ENCODE measurements at places on chromosomes 1 and 21.

DNA sequence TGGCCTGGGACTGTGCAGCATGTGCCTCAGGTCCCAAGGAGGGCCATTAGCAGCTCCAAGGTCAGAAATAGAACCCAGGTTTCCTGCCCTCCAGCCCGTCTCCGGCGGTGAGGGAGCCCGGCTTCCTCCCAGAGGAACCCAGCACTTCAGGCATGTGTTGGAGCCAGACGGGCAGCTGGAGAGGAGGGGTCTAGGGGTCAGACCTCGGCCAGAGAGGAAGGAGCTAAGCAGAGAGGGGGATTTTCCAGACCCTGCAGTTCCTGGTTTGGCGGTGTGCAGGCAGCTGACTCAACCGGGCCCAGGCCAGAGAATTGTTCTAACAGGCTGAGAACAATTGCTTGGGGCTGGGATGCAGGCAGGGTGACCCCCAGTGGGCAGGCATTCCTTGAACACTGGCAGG, 37.1 kb downstream of the HSPG2 start:
- no peak for DNase-seq

DNA sequence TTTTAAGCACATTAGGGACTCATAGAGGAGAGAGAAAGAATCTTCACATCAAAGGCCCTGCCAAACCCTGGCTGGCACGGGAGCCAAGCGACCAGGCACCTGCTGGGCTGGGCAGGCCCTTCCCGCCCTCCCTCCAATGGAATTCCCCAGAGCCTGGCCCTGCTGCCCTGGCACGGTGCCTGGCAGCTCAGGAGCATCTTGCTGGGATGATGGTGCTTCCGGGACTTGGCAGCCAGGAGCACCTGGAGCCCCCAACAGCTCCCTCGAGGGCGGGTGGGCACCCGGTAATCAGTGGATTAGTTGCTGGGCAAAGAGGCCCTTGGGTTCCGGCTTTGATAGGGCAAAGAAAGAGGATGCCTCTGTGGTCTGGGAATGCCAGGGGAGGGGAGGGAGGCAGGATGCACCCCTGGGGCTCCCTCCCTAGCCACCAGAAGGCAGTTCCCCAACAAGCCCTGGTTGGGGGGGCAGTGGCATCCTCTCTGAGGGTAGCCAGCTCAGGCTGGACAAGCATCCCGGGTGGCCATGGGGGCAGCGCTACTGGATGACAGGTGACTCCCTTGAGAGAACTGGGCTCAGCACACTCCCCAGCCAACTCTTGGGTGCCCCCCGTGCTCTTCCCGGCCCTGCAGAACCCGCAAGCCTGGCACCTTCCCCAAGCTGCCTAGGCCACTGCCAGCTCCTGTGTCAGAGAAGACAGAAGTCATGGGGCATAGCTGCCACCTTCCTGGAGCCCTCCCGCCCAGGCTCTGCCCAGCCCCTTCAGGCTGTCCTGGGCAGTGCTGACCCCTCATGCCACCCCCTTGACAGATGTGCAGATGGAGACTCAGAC, 26.4 kb downstream of the KRTAP10-1 start:
- peak; percentile 82 for DNase-seq

DNA sequence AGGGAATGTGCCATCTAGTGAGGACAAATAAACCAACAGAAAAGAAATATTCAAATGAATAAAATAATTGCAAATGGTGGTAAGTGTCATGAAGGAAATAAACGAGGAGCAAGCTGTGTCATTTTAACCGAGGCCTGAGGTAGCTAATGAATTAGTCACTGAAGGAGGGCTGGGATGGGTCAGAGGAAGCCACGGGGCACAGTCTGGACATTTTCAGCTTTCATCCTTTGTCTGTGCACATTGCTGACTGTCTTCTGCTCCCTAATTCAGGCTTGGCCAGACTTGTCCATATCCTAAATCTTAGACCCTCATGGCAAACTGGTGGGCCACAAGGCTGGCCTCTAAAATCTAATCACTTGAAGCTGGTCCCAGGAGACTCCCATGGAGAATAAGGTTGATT, 138.4 kb downstream of the RHOU start:
- no peak for DNase-seq

GRCh38 chr1:228147151-228147693, 2.5 kb upstream of the GJC2 start:
- no peak for DNase-seq

GRCh38 chr1:181445436-181445835, 37.9 kb upstream of the CACNA1E start:
- no peak for DNase-seq

- DNase-seq: no peak
Observed at GRCh38 chr1:197399755-197400521, 131.9 kb downstream of the CRB1 start.

DNA sequence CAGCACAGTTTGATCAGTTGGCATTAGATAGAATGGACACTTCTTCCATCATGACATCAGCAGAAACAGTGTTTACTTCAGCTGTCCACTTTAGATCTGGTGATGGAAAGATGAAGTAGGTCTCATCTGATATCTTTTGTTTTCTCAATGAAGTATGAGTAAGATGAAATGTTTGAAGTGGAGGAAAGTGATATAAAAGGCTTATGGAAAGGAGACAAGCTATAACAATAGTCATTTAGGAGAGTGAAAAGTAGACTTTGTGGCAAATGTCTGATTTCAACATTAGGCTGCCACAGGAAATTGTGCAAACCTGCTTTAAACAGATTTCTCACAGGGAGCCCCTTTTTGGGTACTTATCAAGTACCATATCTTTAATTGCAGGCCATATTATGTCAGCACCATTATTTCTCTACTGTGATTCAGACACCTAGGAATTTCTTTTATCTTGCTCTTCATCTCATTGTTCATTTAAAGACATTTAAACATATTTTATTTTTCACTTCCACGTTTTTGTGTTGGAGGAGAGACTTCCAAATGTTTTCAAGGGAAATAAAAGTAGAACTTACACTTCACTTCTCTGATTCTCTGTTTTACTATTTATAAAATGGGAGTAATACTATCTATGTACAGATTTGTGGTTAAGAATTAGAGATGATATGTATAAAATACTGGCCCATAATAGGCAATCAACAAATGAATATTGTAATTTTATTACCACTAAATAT, 18.1 kb downstream of the PDC start:
- no peak for DNase-seq

GRCh38 chr1:192497214-192497794, 78.3 kb upstream of the RGS1 start:
- no peak for DNase-seq

DNA sequence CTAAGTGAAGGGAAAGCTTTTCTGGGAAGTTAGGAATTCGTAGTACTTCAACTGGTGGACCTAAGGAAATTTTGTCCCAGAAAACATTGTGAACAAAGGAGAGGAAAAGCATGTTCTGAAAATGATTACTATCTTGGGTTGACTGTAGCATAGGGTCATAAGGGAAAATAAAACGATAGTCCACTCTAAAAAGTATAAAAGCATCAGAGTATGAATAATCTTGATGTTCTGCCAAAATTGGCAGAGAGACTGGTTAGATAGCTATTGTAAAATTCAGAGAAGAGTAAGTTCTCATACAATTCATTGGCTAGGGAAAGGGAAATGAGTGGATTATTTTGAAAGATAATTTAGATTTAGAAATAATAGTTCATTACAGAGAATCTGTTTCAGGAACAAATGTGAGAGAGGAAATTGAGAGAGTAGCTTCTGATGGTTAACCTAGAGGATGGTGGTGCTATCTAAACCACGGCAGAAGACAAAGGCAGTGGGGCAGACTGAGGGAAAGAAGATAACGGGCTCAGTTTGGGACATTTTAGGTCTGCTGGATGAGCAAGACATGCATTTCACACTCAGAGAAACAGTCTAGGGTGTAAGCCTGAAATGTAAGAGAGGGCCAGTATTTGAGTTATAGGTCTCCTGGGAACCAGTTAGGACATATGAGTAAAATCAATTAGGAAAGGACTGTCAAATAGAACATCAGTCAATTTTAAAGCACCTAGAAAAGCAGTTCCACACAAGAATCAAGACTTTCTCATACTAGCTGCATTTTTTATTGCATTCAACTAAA, 799.3 kb upstream of the CXADR start:
- no peak for DNase-seq

DNA sequence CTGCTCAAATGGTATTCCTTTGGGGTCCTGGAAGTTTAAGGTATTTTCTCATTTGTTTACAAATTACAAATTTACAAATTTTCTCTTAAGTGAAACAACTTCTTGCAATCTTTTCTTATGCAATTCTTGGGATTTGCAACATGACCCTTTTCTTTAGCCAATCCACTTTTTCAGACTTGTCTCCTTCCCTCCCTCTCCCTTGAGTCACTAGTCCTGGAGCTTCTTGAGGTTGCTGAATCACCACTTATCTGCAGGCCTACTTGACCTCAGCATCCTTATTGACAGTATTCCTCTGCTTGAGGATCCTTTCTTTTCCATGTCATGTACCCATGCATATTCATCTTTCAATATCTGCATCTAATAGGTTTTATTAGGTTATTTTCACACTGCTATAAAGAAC, 302.8 kb upstream of the ADAMTS5 start:
- DNase-seq: no peak

DNA sequence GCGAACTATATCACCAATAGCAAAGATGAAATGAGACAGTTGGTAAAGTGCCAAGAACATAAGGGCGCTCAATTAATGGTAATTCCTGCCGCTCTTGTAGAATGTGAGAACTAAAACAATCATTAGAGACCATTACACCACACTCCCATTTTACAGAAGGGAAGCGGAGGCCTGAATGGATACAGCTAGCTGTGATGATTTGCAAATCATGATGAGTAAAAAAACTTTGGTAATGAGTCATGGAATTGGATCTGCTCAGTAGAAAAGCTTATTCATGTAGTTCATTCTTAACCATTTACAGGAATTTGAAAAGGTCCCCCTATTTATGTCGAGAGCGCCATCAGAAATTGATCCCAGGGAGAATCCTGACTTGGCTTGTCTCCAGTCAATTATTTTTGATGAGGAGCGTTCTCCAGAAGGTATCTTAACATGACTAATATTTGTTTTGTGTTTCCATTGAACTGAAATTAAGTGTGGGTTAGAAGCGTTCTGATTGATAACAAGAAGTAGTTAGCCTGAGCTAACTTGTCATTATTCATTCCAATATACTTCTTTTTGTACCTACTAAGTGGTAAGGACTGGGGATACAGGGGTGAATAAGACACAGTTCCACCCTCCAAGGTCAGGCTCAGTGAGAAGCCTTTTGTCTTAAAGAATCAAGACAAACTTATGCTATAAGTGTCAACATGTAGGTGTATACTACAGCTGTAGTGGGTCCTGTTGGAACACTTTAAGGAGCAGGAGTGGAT, 812 bp downstream of the TTC4 start:
- DNase-seq: no peak

DNA sequence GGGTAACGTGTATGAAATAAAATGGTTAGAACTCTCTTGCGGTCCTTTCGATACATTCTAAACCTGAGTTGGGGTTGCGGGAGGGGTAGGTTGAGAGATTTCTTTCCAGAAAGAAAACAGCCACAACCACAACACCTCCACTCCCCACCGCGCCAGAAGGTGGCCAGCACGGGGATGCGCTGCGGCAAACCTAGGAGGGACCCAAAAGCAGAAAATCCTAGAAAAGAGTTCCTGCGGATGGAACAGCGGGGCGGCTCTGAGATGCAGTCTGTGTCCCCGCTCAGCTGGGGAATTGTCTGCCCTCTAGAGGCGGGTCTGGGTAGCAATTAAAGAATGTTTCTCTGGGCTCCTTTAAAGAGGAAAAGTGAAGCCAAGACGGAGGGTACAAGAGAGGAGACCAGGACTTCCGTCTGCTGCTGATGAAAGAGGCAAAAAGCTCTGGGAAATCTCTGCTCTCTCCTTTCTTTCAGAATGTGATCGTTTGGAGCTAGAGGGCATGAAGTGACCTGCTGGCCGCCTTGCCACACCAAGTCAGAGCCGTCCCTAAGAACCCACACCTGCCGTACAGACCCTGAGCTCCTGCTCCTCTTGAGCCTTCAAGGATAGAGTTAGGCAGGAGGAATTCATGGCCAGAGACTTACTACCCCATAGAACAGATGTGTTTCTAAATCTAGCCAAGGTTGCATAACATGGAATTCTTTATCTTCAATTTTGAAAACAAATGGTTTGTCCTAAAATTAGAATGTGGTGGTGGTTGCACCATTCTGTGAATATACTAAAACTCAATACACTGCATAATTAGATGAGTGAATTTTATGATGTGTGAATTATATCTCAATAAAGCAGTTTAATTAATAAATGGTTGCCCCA, 46.5 kb upstream of the COA6 start:
- DNase-seq: no peak
